ENCODE measurements at places on chromosomes 12 and 14.

- H3K27ac ChIP-seq: no peak overlapping the region
- H3K4me1 ChIP-seq: no peaks in the 10 kb centered on the region
- no peak overlapping the region for H3K4me3 ChIP-seq
- H3K27me3 ChIP-seq: no peaks in the 10 kb centered on the region
- no peaks in the 10 kb centered on the region for H3K36me3 ChIP-seq
- no peak for DNase-seq
These were observed 193.1 kb upstream of the FAR2 start for GRCh38 chr12:28955931-28956330.

DNA sequence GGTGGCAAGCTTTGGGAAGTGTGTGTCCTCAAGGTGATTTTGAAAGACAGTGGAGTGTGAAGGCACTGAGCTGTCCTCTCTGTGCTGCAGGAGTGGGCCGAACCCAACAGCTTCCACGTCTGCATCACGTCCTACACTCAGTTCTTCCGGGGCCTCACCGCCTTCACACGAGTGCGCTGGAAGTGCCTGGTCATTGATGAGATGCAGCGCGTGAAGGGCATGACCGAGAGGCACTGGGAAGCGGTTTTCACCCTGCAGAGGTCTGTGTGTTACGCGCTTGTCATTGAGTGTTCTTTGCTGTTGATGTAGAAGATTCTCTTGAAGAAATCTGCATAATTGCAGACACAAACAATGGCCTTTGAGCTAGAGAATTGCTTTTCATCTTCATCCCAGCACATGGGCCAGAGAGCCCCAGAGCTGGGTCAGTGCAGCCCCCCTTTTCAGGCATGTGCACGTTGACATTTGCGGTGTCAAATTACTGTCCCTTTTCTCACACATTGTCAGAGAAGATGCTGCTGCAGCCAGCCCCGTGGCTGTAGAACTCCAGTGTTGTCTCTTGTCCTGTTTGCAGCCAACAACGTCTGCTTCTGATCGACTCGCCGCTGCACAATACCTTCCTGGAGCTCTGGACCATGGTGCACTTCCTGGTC lies 63.3 kb downstream of the EP400 start:
- no peak overlapping the region for H3K4me3 ChIP-seq
- no peaks in the 10 kb centered on the region for H3K27me3 ChIP-seq
- no peaks in the 10 kb centered on the region for H3K4me1 ChIP-seq
- H3K36me3 ChIP-seq: peaks cover 74% of the 10 kb centered on the region

DNA sequence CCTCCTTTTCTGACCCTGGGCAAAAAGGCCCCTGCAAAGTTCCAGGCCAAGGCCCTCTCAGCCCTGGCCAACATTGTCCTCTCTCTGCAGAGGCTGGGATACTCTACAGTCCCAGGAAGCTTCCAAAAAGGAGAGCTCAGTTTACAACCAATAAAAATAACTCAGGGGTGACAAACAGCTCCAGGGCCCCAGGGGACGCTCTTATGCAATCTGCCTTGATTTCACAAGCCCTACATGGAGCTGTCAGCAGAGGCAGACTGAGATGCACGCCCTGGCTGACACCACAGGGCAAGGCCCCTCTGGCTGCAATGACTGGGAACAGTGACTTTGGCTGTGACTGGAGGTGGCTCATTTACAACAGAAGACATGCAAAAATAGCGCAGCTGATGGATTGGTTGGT lies 129.0 kb upstream of the MED13L start:
- H3K4me1 ChIP-seq: peaks cover 30% of the 10 kb centered on the region
- H3K36me3 ChIP-seq: no peaks in the 10 kb centered on the region

DNA sequence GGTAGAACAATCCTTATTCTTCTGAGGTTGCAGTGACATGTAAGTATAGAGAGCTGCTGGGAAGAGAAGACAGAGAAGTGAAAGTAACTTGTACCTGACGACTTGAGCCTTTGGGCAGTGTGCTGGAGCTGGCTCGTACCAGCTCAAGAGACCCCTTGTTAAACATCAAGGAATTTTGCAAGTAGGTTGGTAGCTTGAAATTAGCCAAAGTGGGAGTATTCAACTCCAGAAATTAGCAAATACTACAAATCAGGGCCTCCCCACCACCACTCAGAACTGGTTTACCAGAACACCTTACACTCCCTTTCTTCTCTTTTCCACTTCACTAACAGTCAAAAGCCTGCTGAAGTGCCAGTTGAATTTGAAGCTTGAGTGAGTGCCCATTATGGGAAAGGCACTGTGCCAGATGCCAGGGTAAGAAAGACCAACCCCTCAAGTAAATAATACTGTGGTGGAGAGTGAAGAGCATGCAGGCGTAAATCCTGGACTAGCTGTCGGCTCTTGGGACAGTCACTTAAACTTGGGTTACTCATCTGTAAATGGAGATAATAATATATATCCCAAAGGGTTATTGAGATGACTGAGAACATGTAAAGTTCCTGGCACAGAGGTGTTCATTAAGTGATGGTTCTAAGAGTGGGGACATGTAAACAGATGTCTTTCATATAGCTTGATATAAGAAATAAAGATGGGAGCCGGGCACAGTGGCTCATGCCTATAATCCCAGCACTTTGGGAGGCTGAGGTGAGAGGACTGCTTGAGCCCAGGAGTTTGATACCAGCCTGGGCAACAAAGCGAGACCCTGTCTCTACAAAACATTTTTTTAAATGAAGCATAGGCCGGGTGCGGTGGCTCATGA lies 27.0 kb upstream of the EID3 start:
- H3K36me3 ChIP-seq: no peaks in the 10 kb centered on the region
- no peaks in the 10 kb centered on the region for H3K27me3 ChIP-seq
- no peak for DNase-seq
- peaks cover 4% of the 10 kb centered on the region for H3K4me1 ChIP-seq
- no peak overlapping the region for H3K4me3 ChIP-seq
- peak overlapping the region; percentile 43 for H3K27ac ChIP-seq

DNA sequence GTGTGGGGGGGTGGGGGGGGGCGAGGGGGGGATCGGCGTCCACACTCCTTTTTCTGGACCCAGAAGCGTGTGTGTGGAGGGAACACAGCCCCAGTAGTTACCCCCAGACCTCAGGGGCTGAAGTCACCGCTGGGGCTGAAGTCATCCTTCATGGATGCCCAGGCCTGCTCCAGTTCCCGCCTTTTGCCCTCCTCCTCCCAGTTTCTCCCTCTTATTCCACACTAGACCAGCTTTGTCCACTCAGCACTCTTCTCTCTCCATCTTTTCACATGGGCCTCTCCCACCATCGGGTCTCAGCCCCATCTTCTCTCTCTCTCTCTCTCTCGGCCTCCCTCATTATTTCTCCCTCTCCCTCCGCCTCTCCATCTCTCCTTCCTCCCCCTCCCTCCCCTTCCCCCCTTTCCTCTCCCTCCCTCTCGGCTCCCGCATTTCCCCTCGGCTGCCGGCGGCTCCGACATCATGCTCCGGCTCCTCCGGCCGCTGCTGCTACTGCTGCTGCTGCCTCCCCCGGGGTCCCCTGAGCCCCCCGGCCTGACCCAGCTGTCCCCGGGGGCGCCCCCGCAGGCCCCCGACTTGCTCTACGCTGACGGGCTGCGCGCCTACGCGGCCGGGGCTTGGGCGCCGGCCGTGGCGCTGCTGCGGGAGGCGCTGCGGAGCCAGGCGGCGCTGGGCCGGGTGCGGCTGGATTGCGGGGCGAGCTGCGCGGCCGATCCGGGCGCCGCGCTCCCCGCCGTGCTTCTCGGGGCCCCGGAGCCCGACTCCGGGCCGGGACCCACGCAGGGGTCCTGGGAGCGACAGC lies at the start of gene P3H3:
P3H3 (plus strand) TSS at position 426 of the 799 bp plus-strand sequence; CDS start at position 460, 34 bp downstream.
- DNase-seq: no peak
- peak within 1 kb of the TSS; percentile 42 for H3K4me3 ChIP-seq
- H3K27me3 ChIP-seq: peaks cover 40% of the 10 kb centered on the region
- no peaks in the 10 kb centered on the region for H3K36me3 ChIP-seq

DNA sequence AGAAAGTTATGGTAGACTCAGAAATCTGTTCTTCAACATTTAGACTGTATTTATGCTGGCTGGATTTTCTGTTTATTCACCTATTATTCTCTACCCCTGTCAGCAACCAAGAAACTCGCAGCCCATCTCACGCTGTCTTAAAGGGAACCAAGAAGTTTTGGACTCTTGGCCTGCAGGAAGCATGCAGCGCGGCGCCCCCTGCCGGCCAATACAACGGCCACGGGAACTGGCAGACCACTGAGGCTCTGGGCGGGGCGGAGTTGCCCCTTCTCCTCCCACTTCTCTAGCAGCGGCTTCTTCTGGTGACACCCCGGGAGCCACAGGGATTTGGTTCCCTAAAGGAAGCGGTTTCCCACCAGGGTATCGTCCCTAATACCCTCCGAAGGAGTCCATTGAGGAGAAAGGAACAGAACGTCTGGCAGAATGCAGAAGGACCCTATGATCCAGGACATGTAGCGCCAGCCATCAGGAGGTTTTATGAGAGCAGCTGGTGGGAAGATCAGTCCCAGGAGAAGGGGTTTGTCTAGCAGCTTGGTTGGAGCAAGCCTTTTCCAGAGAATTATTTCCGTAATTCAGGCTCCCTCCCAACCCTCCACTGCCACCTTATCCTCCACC lies 21.0 kb upstream of the RNASE2 start:
- H3K4me1 ChIP-seq: no peaks in the 10 kb centered on the region
- H3K36me3 ChIP-seq: no peaks in the 10 kb centered on the region
- H3K27me3 ChIP-seq: no peaks in the 10 kb centered on the region
- DNase-seq: no peak
- no peak overlapping the region for H3K4me3 ChIP-seq

GRCh38 chr14:21057803-21058675 lies at the start of gene RNASE8:
RNASE8 (plus strand) TSS chr14:21057822; CDS start chr14:21057893, 71 bp downstream.
- no peak for DNase-seq
- H3K27ac ChIP-seq: no peak within 1 kb of the TSS
- H3K36me3 ChIP-seq: no peaks in the 10 kb centered on the region
- H3K27me3 ChIP-seq: peaks cover 2% of the 10 kb centered on the region
- no peak within 1 kb of the TSS for H3K4me3 ChIP-seq

DNA sequence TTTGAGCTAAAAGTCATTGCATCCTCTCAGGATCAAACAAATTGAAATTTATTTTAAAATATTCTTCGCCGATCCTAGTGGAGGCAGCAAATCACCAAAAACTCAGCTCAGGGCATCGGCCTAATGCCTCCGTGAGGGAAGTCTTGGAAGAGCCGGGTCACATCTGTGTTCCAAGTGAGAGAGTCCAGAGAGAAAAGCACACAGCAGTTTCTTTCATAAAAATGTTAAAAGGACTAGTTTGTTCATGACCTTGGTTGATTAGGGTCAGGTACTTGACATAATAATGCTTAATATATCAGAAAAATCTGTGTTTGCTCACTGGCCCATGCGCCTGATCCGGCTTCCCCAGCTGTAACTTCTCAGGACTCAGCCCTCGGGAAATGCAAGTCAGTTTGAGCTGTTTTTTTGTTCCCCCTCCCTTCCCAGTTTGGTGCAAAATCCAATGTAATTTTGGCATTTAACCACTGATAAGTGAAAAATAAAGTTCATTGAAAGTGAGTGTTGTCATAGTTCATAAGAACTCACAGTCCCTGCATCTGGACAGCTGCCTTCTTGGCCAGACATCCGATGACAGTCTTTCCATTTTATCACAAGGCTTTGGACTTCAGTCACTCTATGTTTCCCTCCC lies 161.7 kb downstream of the CAND1 start:
- H3K36me3 ChIP-seq: no peaks in the 10 kb centered on the region
- H3K27me3 ChIP-seq: no peaks in the 10 kb centered on the region
- H3K27ac ChIP-seq: no peak overlapping the region
- H3K4me3 ChIP-seq: no peak overlapping the region
- DNase-seq: no peak

DNA sequence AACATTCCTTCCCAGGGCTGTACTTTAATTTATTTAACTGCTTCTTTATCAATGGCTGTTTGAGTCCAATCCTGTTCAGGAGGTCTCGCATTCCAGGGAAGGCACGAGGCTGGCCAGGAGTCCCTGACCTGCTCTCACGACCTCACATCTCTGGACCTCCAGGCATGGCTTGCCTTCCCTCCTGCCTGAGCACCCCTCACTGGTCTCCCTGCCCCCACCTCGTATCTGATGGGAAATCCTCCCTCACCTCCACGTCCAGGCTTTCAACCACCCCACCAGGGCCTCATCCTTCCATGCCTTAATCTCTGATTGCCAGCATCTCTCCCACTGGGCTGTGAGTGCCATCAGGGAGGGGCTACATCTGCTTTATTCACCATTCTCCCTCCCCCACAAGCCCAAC lies 29.0 kb downstream of the PRKAB1 start:
- no peaks in the 10 kb centered on the region for H3K27me3 ChIP-seq
- no peaks in the 10 kb centered on the region for H3K4me1 ChIP-seq
- peaks cover 36% of the 10 kb centered on the region for H3K36me3 ChIP-seq
- no peak overlapping the region for H3K4me3 ChIP-seq
- no peak overlapping the region for H3K27ac ChIP-seq

GRCh38 chr12:133106253-133106652 lies 23.8 kb downstream of the ZNF891 start:
- H3K4me1 ChIP-seq: no peaks in the 10 kb centered on the region
- peaks cover 14% of the 10 kb centered on the region for H3K36me3 ChIP-seq
- no peaks in the 10 kb centered on the region for H3K27me3 ChIP-seq
- DNase-seq: no peak
- no peak overlapping the region for H3K27ac ChIP-seq

GRCh38 chr12:131603939-131604795 lies 106.7 kb upstream of the SFSWAP start:
- H3K4me1 ChIP-seq: no peaks in the 10 kb centered on the region
- no peaks in the 10 kb centered on the region for H3K36me3 ChIP-seq
- no peak overlapping the region for H3K4me3 ChIP-seq
- peak; percentile 26 for DNase-seq
- H3K27me3 ChIP-seq: no peaks in the 10 kb centered on the region
- no peak overlapping the region for H3K27ac ChIP-seq

DNA sequence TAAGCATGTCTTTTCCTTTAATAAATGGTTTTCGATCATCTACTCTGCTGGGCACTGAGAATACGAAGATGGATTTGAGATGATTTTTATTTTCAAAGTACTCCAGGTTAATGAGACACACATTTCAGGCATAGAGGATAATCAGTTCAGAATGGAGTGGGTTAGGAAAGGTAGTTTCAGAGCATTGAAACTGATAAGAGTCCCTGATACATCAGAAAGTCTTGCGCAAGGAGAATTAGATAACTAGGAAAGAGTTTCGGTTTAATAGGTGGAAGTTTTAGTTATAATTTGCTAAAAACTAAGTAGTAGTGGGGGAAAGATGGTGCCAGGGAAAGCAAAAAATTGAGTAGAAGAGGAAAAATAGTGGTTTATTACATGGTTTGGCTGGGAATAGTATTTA lies 50.1 kb downstream of the ZDHHC17 start:
- DNase-seq: no peak
- H3K36me3 ChIP-seq: peaks cover 27% of the 10 kb centered on the region
- H3K27ac ChIP-seq: no peak overlapping the region
- H3K27me3 ChIP-seq: no peaks in the 10 kb centered on the region
- H3K4me3 ChIP-seq: no peak overlapping the region
- H3K4me1 ChIP-seq: no peaks in the 10 kb centered on the region

DNA sequence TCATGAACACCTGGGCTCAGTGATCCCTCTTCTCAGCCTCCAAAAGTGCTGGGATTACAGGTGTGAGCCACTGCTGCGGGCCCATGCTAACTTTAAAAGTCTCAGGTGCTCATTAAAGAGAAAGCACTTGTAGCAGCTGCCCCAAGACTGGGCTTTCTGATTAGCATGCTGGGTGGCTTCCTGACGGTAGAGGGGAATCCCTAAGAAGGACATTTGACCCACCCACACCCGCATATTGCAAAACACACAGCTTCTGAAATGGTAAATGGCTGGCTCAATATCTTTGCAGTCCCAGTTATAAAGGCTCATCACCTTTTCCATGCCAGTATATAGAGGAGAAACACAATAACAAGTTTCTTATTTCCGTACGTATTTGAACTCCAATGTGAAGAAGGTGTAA lies 19.3 kb upstream of the BICD1 start:
- H3K27me3 ChIP-seq: no peaks in the 10 kb centered on the region
- H3K4me1 ChIP-seq: no peaks in the 10 kb centered on the region
- H3K36me3 ChIP-seq: no peaks in the 10 kb centered on the region
- no peak for DNase-seq
- no peak overlapping the region for H3K4me3 ChIP-seq
- no peak overlapping the region for H3K27ac ChIP-seq
